ENCODE measurements at places on chromosomes 13 and 19.

DNA sequence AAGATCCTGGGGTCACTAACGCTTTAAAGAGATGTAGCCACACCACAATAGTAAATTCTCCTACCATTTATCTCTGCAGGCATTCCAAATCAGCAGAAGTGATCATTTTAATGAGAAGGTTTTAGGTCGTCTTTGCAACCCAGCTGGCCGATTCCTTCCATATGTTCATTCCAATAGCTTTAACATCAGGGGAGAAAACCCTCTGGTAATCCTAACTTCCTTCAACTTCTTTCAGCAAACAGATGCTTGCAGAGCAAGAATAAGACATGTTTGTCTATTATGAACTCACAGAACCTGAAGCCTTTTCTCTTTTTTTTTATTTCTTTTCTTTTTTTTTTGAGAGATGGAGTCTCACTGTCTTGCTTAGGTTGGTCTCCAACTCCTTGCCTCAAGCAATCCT is 498.6 kb upstream of the SLITRK1 start:
- DNase-seq = no peak

GRCh38 chr19:10612499-10613119 is 12.7 kb upstream of the SLC44A2 start:
- DNase-seq = no peak

DNA sequence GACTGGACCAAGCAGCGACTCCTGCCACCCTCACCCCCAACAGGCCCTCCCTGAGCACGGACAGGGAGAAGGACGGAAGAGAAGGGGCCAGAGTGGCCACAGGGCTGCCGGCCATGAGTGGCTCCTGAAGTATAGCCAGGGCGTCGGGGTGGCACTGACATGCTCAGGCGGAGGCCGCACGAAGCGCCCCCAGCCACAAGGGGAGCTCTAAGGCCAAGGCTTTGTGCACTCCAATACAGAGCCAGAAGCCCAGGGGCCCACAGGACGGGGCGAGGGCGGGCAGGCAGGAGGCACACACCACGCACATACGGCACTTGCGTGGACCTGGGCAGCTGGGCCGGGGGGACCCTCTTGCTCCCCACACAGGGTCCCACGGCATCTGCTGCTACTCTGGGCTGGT is 52.0 kb downstream of the KLF2 start:
- no peak for DNase-seq

GRCh38 chr19:43777163-43777695 is 3.5 kb downstream of the KCNN4 start:
- DNase-seq = peak; percentile 38

DNA sequence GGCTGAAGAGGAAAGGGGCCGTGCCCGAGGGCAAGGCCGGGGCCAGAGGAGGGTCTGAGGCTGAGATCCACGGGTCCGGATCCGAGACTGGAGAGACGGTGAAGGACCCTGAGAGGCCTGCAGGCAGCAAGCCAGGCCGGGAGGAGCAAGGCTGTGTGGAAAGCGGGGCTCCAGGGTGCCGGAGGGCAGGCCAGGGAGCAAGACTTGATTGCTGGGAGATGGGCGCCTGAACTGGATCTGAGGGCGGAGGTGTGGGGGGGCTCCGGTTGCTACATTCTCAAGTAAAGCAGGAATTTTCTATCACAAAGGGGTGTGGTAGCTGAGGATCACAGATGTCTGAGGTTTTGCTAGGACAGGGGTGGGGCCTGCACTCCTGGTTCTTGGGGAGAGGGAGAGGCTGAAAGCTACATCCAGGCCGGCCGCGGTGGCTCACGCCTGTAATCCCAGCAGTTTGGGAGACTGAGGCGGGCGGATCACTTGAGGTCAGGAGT is 3.8 kb downstream of the MAMSTR start:
- DNase-seq = no peak

DNA sequence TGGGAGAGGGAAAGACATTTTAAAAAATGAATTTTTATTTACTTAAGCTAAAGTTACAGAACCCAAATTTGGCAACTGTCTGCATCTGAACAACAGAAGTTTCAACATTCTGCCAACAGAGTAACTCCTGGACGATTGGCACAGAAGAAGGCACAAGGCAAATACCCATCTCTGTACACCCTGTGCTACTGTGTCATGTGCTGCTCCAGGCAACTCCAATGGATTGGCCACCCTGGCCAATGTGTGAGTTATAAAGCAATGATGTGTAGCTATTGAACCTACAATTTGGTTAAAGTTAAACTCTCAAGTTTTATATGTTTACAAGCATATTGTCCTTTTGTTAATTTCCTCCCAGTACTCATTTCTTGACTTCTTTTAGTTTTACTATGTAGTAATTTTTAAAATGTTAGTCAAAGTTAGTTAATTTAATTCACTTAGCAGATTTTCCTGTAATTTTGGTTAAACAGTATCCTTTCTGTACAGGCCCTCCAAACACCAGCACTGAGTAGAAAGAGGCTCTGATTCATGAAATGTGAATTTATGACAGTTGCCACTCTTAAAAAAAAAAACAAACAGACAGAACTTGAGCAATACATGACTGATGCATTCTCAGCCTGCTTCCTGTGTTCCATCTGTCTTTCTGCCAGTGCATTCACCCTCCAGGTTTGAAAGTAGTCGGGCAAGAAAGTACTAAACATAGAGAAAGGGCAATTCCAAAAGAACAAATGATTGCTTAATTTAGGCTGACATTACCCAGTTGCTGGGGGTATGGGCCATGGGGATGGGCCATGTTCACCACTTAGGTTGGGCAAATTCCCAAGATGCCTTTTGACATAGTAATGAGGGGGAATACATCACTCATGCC is 5.9 kb downstream of the STARD13 start:
- DNase-seq = no peak

DNA sequence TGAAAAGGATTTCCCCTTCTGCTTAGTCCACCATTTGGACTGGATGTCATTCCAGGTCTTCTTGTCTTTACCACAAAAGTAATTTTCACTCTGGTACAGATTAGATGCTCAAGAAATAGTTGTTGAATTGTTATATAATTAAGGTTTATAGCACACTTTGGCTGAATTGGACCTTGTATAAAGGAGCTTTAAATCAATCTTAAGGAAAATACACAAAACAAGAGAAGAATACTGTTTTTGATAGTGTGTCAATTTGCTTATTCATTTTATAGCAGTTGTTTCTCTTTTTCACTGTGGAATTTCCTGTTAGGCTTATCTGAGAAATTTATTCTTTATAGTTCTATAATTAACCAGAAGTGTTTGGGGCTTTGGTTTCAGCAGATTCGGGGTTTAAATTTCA is 62.7 kb upstream of the TDRD3 start:
- DNase-seq = no peak

DNA sequence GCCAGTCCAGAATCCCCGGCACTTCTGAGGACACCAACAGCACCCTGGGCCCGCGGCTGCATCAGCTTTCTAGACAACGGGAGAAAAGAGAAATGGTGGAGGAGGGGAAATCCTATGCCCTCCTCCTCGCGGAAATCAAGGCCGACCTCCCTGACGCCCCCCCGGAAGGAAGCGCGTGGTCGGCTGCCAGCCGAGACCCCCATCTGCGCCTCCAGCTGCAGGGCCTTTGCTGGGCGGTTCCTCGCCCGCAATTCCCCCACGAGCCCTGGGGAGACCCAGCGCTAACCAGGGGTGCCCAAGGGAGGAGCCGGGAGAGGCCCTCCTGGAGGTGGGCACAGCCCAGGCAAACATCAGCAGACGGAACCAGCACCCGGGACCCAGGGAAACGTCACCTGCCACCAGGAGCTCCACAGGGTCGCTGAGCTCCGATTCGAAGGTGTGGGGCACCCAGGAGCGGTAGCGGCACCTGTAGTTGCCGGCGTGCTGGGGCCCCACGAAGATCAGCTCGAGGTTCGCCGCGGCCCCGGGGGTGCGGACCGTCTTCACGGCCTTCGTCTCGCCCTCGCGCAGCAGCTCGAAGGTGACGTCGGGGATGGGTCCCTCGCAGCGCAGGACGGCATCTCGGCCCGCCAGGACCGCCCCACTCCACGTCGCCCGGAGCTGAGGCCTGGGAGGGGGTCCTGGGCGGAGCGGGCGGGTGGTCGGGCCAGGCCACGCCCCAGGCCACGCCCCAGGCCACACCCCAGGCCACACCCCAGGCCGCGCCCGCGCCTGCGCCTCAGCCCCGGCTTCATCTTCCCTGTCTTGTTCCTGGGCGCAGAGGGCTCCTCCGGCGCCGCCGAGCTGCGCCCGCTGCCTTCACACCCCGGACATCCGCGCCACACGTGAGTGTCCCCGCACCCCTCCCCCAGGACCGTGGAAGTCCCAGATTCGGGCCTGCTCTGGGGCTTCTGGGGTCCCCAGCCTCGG is 6.0 kb downstream of the A1BG start:
- peak; percentile 32 for DNase-seq

DNA sequence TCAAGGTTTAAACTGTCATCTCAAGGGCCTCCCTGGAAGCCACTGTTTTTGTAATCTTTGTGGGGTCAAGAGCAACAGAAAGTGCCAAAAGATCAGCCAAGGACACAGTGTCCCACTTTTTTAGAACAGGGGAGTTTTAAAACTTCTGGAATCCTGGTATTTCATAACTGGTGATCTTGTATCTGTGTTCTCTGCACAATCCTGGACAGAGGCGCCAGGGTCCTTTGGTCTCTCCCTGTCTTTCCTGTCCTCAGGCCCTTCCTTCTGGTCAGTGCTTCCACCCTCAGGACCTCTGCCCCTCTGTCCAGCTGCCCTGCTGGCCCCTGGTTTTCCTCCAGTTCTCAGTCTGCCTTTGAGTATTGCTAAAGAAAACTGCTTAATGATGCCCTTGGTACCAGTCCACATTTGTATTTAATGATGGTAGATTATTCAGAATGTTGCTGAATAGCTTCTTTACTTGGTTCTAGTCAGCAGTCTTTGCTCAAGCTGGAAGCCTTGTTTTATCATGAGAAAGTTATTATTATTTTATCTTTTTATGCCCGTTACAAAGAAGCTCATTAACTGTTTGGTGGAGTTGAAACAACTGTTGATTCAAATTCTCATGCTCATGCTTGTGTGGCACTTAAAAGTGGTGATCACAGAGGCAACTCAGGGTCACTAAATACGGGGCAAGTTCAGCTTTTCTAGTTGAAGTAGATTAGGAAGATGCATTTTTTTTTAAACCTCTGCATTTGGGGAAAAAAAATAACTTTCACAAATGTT is 47.5 kb downstream of the WASF3 start:
- no peak for DNase-seq

DNA sequence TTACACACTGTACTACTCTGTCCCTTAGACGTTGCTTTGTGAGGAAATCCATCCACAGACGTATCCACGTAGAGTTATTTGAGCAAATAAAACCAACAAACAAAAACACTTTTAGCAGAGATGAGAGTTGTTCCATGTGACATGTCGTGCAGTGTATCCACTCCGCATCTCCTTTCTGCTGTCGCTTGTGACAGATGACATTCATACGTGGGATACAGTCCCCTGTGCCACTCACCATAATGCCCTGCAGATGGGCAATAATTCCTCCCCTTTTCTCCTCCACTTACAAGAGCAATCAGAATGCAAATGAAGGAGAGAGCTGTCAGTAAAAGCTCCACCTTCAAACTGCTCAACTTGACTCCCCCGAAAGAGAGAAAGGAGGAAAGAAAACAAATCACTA is 26.0 kb downstream of the IRS2 start:
- no peak for DNase-seq

DNA sequence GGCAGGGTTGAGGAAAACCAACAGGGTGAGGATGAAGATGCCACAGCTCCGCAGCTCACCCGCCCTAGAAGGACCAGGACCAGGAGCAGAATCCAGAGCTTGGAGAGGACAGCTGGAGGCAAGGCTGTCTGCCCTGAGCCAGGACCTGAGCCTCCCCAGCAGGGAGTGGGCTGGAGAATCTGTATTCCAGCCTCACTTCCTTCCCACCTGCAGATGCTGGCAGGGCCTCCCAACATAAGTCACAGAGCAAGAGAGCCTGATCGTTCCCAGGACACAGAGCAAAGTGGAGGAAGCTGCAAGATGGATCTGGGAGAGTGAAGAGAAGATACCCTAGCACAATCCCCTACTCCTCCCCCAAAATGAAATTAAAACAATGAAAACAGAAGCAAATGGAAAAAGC is 61.7 kb upstream of the WASF3 start:
- DNase-seq = no peak

DNA sequence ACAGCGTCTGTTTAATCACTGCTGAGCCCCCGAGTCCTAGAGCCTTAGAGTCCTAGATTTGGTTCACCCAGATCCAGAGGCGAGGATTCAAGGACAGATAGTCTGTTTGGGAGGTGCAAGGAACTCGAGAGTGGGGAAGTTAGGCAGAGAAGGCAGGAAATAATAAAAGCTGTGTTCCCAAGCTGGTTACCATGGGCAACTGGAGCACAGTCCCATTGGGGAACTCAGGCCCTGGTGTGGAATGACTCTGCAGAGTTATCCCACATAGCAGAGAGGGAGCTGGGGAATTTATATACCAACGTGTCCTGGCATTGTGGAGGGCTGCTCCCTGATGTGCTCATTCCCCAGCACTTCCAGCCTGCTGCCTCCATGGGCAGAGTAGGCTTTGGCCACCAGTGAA is 9.7 kb downstream of the IGSF23 start:
- no peak for DNase-seq

- no peak for DNase-seq
Measured at GRCh38 chr19:46503848-46504453, 8.3 kb upstream of the PNMA8B start.

DNA sequence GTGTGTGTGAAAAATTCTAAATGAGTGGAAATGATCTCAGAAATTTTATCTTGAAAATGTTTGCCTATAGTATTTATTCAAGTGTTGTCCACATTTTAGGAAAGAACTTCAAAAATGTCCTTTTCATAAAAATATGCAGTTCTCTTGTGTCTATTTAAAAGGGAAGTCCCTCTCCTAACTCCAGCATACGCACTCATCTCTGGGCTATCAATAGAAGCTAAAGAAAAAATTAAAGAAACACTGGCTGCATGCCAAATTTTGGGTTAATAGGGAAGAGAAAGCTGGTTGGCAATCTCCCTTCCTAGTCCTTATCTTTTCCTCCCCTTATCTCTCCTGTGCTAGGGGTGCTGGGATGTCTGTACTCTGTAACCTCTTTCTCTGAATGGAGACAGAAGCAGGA is 313.3 kb downstream of the ENOX1 start:
- no peak for DNase-seq

- no peak for DNase-seq
Measured at GRCh38 chr19:46388311-46389095, 24.9 kb downstream of the CCDC8 start.

DNA sequence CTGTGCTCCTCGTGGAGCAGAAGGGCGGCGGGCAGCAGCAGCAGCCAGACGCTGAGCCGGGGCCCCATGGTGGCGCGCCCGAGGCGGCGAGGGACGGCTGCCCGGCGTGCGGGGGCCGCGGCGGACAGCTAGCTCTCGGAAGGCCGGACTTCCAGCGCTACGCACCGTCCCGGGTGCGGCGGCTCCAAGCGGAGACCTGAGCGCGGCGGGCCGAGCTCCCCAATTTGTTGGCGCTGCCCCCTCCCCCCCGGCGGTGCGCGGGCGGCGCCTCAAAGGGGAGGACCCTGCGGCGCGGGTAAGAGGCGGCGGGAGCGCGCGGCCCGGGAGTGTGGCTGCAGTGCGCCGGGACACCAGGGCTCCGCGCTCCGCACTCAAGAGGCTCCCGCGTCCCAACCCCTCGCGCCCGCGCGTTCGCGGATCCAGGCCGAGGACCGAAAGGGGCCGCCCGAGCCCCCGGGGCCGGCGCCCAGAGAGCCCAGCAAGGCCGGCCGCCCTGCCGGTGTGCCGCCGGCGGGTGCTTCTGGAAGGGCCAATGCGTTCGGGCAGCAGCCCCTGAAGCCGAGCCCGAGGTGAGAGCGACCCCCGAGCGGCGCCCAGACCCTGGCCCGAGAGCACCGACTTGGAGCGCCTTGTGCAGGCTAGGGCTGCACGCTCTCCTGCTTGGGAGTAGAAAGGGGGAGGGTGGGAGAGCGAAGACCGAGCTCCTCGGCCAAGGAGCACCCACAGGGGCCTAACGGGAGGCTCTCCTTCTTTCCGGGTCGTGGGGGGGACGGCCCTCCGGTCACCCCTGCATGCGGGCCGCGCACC is at the start of the genes COL4A1 and COL4A2:
Gene COL4A1, minus strand, starts transcription at position 198 of the 807 bp plus-strand sequence. Its CDS starts 130 bp downstream, at position 68.
Gene COL4A2, plus strand, starts transcription at position 325 of the 807 bp plus-strand sequence. CDS start 620 bp downstream, outside the sequence.
- no peak for DNase-seq
